ENCODE measurements at places on chromosomes 3 and 15.
A peak's percentile ranks its signal among the peaks of the same experiment; 100 is the strongest.

GRCh38 chr3:74271541-74271940, 342.9 kb downstream of the CNTN3 start:
- peak; percentile 43 for DNase-seq

GRCh38 chr15:88835646-88836045, 32.4 kb downstream of the ACAN start:
- DNase-seq = peak; percentile 35

GRCh38 chr3:87191175-87191574, 35.9 kb upstream of the CHMP2B start:
- DNase-seq = no peak

DNA sequence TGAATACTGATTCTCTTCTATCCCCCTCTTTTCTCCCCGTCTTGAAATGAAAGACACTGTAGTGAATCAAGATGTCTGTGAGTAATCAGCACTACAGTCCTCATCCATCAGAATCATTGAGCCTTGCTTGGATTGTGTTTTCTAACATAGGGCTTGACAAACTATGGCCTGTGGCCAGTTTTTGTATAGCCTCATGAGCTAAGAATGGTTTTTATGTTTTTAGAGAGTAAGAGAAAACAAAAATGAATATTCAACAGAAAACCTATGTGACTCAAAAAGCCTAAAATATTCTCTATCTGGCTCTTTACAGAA, 55.2 kb downstream of the PPM1L start:
- peak; percentile 18 for DNase-seq

GRCh38 chr3:53828581-53828980, 17.6 kb downstream of the CHDH start:
- DNase-seq = no peak

All from fibroblast of skin of right quadriceps (primary cell).